HuH-7 (cell line): ENCODE measurements at places on chromosomes 3 and 15.
A peak's percentile ranks its signal among the peaks of the same experiment; 100 is the strongest.

GRCh38 chr15:90609242-90610180 lies 79.8 kb downstream of the CRTC3 start:
- DNase-seq, result peak; percentile 58

DNA sequence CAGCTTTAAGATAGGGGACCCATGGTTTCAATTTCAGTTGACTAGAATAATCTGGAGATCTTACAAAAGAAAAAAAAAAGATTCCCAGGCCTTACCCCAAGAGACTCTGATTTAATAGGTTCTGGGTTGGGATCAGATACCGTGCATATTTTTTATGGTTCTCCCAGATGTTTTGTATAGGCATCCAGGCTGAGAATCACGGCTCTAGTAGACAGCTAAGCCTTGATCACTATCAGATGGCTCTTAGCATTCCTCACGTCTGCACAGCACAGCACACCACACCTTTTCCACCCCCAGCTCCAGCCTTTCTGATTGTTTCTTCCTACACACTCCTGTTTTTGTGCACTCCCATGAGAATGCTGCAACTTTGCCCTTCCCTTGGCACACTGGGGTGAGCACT lies 40.8 kb downstream of the TMEM45A start:
- DNase-seq, result no peak

DNA sequence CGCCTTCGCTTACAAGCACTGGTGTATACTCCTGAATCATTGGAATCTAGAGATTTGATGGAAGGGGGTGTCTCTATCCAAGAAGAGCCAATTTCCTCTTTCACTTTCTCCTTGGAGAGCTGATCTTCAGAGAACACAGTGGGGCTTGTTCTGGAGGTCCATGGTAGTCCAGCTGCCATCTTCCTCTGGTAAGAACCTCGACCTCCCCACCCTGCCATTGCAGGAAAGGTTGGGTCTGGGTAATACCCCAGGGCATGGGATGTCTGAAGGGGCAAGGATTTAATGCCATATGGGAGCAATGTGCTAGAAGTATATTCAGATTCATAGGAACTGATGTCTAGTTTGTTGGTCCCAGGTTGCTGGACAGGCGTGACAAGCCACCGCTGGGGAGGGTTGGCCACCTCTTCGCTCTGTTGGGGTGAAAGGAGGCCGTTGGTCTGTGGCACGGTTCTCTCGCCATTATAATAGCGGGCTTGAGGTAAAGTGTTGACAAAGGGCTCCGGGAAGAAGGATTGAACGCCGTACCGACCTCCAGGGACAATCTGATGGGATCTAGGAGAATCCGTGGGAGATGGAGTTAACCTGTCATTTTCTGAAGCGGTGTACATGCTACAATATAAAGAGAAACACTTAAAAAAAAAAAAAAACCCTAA lies 4.8 kb downstream of the EOMES start:
- DNase-seq, result no peak

DNA sequence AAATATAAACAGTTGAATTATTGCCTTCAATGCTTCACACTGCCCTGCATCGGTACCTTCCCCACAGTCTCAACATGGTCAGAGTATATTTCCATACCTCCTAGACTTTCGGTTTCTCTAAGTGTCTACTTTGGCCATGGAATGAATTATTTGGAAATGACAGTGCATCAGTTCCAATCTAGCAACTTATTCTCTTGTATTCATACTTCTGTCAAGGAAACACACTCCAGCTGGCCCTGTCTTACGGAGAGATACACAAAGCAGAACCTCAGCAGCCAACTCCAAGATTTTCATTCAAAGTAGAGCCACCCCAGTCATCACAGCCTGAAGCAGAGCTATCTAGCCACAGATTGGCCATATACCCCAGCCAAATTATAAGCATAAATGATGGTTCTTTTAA lies 518.4 kb upstream of the UBE2E2 start:
- no peak for DNase-seq

- no peak for DNase-seq
Measured at GRCh38 chr15:101017093-101017754, 98.1 kb downstream of the LRRK1 start.

DNA sequence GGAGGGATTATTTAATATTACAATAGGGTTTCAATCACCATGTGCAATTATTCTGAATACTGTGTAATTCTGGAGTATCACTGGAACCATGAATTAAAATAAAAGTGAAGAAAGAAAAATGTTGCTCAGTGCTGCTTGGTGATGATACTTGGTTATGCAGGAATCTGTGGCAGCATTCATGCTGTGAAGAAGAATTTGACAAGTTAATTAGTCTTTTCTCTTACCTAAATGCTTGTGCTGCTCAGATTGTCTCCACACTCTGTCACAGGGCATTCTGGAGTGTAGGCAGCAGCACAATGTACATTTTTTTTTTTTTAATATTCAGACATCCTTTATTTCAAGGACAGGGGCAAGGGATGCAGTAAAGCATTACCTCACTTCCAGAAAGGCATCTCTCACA lies 749.3 kb upstream of the CADM2 start:
- no peak for DNase-seq

DNA sequence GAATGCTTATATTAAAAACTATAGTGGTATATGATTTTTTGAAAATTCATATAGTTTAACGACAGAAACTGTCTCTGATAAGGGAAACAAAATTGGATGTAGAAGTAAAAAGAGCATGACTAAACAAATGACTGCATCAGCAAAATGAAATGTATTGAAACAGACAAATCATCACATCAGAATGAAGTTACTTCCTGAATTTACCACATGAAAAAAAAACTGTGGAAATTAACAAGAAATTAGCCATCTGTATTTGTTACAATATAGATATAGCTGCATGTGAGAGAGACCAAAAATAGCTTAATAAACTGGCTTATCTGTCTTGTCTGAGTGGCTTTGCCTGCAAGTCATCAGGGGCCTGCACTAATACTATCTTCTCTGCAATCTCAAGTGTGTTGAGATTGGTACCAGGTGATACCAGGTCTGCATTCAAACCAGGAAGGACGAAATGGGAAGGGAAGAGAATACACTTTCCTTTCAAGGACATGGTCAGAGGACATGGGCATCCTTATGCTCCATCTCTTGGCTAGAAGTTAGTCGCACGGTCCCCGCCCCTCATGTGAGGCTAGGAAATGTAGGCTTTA lies 388.7 kb downstream of the GRM7 start:
- DNase-seq, result no peak
